ENCODE measurements at places on chromosomes 2 and 18. TPM values are rescaled to one million over a fixed set of nuclear protein-coding genes. Genes with fewer than 3 reads are reported as not detected.

The STARD6 gene
- not detected for total RNA-seq

The SLC9A2 gene
- total RNA-seq: not detected

The ACMSD gene
- total RNA-seq: not detected

The FBXO41 gene
- 2.3 TPM for total RNA-seq

The LOXL3 gene
- total RNA-seq: 2.7 TPM

The CRACDL gene
- total RNA-seq: 13.3 TPM

Data from glomerular endothelial cell (primary cell).